ENCODE measurements at places on chromosomes 2 and 18.

DNA sequence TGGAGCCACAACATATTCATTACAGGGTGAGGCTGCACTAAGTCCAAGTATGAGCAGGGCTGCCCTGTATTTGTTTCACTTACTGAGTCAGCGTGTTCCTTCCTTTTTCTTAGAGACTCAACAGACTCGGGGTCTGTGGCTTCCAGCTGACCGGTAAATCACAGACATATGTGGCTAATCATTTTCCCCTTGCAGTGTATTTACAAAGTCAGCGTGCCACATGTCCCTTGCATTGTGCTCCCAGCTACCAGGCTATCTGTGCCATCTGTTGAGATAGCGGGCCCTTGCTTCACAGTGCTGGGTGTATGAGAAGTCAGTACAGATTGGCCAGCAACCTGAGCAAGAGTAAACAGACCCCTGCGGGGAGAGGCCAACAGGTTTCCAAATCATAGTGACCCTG is 254.3 kb downstream of the LRRTM1 start:
- no peak for DNase-seq

- no peak for DNase-seq
These were observed 62.7 kb upstream of the DOCK10 start for GRCh38 chr2:225104971-225105370.

GRCh38 chr2:46983065-46983801 is 67.6 kb upstream of the MCFD2 start:
- no peak for DNase-seq

DNA sequence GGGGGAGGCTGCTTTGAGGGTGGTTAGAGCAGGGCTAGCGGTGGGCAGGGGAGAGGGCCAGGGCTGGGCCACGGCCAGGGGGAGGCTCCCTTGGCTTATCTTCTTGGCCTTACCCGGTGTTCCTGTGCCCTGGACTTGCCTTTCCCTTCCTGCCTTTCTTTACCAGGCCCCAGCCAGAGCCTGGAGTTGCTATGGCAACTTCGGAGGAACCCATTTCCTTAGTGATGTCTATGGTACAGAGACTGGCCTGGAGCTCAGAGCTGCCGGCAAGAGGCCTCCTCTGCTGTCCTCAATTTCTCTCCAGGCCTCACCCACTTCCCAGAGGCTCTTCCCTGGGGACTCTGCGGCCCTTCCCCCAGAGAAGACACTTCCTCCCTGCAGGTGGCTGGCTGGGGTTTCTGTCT is 11.5 kb downstream of the SPEG start:
- DNase-seq: no peak

DNA sequence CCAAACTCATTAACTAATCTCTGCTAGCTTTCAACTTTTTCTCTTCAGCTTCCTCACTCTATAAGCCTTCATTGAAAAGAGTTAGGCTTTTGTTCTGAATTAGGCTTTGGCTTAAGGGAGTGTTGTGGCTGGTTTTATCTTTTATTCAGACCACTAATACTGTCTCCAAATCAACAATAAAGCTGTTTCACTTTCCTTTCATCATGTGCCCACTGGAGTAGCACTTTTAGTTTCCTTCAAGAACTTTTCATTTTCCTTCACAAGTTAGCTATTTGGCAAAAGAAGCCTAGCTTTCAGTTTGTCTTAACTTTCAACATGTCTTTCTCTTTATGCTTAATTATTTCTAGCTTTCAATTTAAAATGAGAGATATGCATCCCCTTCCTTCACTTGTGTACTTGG is 271.7 kb upstream of the FSIP2 start:
- DNase-seq: no peak

DNA sequence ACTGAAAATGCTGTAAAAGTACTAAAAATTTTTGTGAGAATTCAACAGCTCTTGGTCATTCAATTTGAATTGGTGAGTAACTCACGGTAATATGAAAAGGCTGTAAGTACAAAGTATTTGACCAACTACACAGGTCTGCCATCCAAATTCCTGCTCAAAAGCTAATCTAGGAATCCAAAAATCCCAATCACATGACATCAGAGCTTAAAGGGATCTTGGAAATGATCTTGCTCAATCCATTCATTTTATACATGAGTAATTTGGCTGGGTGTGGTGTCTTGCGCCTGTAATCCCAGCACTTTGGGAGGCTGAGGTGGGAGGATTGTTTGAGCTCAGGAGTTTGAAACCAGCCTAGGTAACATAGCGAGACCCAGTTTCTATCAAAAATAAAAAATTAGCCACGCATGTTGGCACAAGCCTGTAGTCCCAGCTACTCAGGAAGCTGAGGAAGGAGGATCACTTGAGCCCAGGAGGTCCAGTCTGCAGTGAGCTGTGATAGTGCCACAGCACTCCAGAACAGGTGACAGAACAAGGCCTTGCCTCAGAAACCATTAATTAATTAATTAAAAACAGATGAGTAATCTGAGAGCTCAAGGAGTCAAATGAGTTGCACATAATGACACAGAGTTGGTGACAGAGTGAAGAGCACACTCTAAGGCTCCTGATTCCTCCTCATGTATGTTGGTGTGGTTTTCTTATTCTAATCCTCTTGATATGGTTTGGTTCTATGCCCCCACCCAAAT is 19.8 kb downstream of the SPIRE1 start:
- no peak for DNase-seq

DNA sequence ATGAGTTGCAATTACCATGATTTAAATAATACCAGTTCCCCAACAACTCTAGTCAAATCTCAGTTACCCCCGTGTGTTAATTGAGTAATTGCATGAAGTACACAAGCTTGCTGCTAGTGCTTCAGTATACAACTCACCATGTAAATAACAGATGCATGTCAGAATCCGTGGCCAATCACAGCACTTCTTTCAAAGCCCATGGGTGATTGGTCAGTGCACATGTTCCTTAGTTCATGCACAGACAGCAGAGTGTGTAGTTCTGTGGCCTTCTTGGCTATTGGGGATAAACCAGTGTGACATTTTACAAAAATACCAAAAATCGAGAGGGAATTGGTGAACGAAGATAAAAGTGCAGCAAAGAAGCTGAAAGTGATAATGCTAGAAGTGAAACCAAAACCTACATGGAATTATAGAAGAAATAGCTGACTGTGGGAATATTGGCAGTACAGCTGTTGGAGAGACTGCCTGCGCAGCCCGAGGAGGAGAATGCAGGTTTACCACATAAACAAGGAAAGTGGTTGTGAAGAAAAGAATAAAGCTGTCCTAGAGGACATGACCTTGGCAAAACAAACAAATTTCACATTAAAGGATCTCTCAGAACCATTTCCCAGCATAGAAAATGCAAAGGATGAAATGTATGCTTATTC is 59.4 kb downstream of the NEDD4L start:
- DNase-seq: no peak

- DNase-seq: no peak
These were observed 214.6 kb downstream of the RDH14 start for GRCh38 chr2:18345848-18346247.

- no peak for DNase-seq
These were observed 89.2 kb upstream of the LRATD1 start for GRCh38 chr2:14543284-14543683.

DNA sequence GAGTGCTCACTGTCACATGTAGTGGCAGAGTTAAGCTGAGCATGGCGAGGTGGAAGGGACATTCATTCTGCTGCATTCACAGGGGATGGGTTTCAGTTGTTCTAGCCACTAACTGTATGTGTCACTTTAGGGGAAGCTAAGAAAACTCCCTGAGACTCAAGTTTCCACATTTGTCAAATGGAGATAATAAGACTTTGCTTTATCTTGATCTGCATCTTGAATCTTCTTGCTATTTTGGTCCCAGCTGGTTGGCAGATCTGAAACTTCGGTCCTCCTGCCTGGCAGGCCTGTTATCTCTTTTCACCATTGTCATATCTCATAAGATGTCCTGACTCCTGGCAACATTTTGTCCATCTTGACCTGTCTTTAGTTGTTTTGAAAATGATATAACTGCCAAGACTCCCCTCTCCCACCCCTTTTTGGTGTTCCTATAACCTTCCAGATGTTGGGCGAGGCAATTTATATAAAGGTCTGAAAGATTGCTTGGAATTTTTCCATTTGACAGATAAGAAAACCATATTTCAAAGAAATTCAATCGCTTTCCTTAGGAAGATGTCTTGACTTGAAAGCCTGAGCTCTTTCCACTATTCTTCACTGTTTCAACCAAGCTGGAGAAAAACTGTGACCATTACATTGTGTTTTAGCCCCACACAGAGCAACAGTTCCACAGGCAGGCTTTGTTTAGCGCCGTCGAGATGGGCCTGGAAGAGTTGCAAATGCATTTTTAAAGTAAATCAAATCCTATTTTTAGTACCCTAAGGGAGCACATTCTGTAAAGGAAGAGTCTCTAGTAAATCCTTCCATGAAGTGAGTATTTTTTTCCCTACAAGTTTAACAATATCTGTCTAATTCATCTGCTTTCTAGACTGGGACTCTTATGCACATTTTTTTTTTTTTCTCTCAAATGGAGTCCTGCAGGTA is 33.4 kb downstream of the MYCN start:
- DNase-seq: no peak

DNA sequence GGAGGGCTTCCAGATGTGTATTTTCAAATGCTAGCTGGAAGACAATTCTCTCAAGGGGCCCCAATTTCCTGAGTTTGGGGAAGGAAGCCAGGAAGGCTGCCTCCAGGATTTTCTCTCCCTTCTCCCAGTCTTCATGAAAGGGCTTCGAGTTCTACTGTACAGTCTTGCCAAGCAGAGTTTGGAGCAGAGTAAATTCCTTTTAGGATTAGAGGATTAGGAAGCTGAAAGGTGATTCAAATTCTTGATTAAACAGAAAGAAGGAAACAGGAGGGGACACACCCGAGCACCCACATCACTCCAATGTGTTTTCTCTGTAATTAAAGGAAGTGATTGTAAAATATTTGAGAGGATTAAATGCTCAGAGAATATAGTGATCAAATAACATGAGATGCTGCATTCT is 217.8 kb downstream of the SETBP1 start:
- DNase-seq: no peak

DNA sequence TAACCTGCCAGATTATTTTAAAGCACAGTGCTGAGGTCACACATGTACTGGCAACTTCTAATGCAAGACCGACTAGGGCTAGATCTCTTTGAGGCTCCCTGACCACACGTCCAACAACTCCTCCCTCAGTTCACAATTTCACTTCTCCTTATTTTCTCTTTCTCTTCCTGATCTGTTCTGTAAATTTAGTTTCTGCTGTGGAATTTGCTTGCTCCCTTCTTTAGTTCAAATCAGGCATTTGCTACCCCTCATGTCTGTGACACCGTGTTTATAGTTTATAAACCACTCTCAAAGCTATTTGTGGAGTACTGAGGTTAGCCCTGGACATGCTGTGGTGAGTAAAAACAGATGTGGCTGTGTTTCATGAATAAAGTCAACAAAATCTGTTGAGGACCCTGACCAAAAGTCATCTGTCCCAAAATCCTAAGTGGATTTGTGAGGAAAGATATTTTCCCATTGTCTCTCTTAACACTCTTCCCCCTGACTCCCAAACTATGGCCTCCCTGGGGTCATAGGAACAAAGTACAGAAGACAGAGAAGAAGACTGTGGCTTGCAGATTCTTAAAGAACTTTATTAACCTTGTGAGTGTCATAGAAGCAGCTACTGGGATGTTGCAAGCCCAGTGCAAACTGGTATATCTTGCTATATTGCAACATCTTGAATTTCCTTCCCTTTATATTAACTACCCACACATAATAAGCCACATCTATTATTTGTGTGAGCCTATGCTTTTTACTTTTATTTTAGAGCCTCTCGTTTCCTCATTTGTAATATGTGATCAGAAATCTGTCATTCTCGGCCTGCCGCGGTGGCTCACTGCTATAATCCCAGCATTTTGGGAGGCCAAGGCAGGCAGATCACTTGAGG is 3.5 kb upstream of the NAGK start:
- DNase-seq: no peak

GRCh38 chr2:197997083-197997541 is 192.7 kb downstream of the PLCL1 start:
- DNase-seq: no peak
